ENCODE measurements at places on chromosomes 4 and X.

DNA sequence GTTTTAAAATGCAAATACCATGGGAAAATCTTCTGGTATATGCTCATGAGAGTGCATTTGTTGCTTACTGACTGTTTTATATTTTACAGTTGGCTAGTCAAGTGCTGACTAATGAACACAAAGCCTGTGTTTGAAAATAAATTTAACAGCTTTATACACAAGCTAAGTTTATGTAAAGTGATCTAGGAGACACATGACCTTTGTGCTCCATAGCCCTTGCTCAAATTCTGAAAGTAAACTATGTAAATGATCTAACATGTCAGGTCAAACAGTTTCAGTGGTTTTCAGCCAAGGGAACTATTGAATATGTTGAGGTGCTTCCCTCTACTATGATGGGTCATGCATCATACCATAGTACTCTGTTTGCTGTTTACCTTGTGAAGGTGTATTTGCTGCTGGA is 36.7 kb downstream of the DIAPH2 start:
- no peak for DNase-seq

DNA sequence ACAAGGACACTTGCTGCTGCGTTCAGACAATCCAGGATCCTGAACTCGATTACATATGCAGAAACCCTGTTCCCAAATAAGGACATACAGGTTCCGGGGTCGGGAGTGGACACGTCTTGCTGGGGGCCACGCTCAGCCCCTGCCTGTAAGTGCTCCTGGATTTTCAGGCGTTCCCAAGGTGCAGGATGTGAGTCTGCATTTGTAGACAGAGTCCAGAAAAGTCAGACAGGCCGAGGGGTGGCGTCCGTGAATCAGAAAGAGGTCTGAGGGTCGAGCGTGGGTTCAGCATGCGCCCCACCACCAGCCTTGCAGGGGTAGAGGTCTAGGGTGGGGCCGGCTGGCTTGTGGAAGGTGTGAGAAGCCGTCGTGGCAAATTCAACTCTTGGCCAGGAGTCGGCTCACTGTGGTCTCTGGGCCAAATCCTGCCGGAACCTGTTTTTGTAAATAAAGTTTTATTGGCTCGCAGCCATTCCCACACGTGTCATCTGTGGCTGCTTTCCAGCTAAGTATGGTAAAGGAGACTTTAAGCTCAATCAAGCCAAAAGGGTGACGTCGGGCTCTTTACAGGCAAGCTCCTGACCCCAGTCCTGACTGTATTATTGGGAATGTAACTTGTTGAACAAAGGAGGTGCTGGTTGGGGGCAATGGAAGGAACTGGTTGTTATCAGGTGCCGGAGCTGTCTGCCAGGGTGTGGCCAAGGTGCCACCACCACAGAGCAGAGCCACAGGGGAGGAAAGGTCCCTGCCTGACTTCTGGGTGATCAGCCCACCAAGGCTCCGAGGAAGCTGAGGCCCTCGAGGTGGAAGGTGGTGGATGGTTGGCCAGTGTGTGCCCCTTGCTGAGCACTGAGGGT is 7.4 kb downstream of the DOK7 start:
- DNase-seq, result peak; percentile 39

DNA sequence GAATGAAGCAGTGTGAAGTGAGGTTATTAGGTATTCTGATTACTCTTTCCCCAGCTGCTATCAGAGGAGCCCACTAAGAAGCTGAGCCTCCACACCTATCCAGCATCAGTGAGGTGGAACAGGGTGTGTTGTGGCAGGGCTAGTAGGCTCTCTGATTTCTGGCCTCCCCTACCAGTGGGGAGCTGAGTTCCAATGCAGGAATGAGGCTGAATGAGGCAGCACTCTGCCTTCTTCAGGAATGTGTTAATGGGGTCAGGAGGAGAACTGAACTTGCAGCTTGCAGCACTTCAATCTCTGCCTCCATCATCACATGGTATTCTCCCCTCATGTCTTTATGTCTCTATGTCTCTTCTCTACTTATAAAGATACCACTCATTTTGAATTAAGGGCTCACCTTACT is 26.9 kb downstream of the SOX3 start:
- DNase-seq, result no peak

GRCh38 chr4:176792326-176793059 is at the start of gene VEGFC:
TSS of gene VEGFC (minus strand) at chr4:176792922. CDS start at chr4:176792311, 611 bp downstream.
- peak; percentile 76 for DNase-seq

DNA sequence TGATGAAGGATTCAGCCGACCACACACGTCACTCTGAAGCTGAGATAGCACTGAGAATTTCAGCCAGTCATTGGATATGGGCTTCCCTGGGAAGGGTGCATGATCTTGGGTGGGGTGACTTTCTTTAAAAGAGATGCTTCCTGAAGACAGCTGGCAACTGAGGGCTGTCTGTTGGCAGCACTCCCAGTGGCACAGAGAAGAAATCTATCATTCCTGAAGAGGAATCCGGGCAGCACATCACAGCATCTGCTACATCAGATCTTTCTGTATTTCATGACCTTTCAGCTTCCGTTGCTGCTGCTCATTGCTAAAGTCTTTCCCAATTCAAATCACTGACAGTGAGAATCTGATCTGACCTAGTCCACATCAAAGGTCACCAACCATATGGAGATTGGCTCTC is 193.8 kb upstream of the RBPJ start:
- no peak for DNase-seq

GRCh38 chr4:15963576-15963975 is 601 bp upstream of the FGFBP2 start:
- no peak for DNase-seq
